Cerebellar nuclear complex (tissue), 1 donor: ENCODE measurements at places on chromosomes 3 and 15.
A peak's percentile ranks its signal among the peaks of the same experiment; 100 is the strongest.

GRCh38 chr3:5021116-5022092, 42.2 kb downstream of the BHLHE40 start:
- no peak for DNase-seq

DNA sequence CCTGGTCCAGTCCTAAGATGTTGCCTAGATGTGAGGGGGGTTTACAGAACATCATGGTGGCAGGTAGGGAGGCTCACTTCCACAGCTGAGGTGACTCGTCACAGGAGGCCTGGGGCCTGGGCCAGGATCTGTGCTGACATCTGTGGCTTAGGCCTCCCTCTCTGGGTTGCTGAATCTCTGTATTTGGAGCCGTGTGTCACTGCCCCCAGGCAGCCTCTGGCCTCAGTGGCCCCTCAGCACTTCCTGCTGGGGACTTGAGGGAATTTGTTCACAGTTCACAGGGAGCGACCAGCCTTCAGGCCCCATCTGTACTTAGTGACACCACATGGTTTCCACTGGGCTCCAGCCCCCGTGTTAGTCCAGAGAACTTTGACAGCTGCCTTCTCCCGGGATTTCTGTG, 41.7 kb upstream of the ADAMTSL3 start:
- no peak for DNase-seq

DNA sequence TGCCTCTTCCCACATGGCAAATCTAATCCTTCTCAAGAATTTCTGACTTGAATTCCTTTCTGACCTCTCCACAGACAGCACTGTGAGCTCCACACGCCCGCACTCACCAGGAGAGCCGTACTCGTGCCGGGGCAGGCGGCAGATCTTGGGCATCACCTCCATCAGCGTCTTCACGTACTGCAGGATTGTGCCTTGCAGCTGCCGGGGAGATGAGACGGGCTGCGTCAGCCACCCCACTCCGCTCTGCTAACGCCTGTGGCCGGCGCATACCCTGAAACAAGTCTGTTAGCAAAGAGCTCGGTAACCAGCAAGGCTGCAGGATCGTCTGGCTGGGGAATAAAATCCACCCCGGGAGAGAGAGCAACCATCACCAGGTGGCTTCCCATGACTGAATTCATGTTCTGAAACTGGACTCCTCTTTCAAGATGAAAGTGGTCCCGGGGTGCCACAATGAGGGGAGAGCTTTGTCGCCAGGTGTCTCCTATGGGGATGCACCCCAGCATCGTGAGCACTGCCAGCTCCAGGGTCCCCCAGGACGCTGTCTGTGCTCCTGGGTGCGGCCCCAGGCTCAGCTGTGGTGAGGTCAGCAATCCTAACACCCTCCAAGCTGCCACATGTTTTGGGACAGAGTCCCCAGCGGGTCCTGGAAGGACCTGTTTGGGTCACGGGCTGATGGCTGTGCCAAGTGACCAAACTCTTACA, 43.4 kb downstream of the NIPA2 start:
- DNase-seq: no peak

DNA sequence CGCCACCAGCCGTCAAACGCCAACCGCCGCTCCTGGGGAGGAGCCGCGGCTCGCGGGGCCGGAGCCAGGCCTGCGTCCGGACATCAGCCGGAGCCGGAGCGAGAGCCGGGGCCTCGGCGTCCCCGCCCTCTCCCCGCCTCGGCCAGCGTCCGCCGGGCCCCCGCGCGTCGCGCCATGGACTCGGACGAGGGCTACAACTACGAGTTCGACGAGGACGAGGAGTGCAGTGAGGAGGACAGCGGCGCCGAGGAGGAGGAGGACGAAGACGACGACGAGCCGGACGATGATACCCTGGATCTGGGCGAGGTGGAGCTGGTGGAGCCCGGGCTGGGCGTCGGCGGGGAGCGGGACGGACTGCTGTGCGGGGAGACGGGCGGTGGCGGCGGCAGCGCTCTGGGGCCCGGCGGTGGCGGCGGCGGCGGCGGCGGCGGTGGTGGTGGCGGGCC, 359 bp downstream of the ARIH1 start:
- no peak for DNase-seq

DNA sequence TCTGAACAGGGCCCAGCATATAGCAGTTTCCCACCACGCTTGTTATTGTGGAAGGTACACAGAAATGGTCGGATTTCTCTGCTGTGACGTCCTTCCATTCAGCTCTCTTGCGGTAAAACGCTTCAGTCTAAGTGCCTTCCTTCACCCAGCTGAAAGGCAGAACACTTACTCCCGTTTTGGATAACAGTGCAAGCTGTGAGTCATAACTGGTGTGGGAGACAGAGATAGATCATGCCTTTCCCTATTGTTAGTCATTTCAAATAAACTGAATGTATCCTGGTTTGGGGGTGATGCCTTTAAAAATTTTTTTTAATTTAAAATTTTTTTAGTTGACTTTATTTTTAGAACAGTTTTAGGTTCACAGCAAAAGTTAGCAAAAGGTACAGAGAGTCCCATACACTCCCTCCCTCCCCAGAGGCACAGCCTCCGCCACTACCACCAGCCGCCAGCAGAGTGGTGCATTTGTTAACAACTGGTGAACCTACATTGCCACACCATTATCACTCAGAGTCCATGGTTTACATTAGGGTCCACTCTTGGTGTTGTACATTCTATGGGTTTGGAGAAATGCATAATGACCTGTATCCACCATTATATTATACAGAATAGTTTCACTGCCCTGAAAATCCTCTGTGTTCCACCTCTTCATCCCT, 94.9 kb upstream of the NSMCE3 start:
- DNase-seq: no peak

DNA sequence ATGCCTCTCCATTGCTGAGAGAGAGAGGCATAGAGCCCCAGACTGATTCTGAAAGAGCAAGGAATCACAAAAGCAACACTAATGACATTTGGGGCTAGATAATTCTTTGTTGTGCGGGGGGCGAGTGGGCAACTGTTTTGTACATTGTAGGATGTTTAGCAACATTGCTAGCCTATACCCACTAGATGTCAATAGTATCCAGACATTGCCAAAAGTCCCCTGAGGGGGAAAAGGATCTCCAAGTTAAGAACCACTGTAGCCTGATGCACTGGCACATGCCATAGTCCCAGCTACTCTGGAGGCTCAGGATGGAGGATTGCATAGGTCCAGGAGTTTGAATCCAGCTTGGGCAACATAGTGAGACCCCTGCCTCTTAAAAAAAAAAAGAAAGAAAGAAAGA, 22.8 kb upstream of the GOLM2 start:
- DNase-seq: no peak

DNA sequence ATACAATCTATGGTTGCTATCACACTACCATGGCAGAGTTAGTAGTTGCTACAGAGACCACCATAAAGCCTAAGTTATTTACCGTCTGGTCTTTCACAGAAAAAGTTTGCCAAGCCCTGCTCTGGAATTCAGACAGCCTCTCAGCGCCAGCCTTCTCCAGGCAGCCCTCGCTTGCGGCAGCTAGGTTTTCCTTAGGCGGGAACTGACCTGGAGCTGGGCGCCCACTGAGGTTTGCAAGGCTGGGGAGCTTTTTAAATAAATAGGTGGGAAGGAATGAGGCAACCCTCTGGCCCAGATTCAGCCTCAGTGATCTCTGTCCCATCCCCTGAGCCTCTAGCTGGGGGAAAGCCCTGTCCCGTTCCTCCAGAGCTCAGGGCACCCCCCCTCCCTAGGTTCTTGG, 1.2 kb downstream of the CTSH start:
- DNase-seq: no peak

DNA sequence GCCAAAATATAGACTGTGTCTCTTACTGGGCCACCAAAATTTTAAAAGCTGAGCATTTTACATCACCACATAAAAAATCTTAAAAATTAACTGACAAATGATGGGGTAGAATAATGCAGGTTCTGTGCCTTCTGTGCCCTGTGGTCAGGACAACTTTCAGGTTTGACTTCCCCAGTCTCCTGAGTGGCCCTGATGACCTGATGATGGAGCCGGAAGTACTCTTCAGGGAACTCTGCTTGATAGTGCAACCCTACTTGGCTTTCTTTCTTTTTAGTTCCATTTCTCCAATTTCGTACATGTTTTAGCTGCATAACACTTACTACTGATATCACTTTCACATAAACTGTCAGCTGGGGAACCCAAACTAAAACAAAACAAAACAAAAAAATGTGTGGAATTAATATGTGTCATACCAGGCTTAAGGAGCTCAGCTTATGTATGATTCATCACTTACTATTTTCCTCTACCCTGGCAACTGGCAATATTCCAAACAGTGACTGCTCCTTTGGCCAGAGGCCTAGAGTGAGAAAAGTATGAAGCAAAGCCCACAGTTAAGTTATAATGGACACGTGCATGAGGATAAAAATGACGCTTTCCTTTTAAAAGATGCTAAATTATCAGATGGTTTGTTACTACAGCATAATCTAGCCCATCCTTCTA, 194.3 kb downstream of the BCHE start:
- peak; percentile 19 for DNase-seq

DNA sequence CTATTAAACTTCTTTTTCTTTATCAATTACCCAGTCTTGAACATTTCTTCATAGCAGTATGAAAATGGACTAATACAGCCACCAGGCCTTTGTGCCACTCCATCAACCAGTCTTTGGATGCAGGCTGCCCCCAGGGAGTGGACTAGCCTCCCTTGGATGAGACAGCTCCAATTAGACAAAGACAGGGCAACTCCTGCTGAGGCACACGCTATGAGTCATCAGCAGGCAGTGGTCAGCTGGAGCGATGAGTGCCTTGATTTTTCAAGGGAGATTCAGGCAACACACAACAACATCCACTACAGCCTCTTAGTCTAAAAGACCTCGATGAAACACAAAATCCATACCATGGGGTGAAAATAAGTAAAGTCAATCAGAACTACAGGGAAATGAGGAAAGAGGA, 160.1 kb downstream of the ARRDC4 start:
- no peak for DNase-seq

DNA sequence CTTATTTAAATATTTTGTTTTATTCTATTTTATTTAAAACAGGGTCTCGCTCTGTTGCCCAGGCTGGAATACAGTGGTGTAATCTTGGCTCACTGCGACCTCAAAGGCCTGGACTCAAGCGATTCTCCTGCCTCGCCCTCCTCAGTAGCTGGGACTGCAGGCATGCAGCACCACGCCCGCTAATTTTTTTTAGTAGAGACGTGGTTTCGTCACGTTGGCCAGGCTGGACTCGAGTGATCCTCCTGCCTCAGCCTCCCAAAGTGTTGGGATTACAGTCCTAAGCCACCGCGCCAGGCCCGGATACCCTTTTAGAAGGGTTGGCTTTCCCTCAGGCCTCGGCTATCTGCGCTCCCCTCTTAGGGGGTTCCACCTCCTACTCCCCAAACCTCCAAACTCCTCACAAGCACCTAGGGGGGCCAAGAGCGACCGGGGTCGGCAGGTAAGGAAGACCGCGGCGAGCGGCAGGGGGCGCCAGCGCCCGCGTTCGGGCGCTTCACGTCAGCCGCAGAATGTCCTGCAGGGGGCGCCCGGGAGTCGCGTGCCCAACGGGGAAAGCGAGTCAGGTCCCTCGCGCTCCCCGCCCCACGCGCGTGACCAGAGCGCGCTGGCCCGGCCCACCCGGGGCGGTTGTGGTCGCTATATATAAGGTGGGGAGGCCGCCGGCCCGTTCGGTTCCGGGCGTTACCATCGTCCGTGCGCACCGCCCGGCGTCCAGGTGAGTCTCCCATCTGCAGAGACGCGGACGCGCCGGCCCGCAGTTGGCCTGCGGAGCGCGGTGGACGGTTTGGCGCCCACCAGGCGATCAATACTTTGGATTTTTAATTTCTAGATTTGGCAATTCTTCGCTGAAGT, 51.8 kb upstream of the GATM start:
- no peak for DNase-seq

GRCh38 chr3:160676547-160677303, at the start of gene ARL14:
TSS of gene ARL14 (plus strand) at chr3:160677160. CDS start at chr3:160677347, 187 bp downstream.
- no peak for DNase-seq

DNA sequence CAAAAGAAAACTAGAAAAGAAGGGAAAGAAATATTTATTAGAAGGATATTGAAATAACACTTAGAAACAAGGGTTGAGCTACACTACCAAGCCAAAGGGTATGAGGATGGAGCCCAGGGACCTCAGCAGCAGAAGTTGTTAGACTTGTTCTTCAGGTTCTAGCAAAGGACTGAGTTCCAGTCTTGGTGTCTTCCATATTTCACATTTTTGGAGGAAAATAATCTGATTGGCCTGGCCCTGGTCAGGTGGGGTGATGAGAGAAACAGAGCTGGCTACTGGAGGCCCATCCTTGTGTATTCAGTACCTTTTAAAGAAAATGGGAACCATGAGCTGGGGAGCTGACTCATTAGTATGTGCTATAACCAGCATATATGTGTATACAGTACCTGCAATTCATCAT, 28.2 kb downstream of the PPP4R2 start:
- no peak for DNase-seq

DNA sequence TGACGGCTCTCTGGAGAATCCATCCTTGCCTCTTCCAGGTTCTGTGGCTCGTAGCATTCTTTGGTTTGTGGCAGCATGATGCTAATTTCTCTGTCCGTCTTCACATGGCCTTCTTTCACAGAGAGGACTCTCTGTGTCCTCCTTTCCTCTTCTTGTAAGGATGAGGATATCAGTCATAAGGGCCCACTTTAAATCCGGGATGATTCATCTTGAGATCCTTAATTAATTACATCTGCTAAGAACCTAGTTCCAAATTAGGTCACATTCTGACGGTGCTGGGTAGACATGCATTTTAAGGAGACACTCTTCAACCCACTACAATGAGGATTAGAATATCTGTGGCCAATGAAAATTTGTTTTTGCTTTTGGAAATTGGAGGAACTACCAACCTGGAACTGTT, 15.7 kb upstream of the GXYLT2 start:
- no peak for DNase-seq

DNA sequence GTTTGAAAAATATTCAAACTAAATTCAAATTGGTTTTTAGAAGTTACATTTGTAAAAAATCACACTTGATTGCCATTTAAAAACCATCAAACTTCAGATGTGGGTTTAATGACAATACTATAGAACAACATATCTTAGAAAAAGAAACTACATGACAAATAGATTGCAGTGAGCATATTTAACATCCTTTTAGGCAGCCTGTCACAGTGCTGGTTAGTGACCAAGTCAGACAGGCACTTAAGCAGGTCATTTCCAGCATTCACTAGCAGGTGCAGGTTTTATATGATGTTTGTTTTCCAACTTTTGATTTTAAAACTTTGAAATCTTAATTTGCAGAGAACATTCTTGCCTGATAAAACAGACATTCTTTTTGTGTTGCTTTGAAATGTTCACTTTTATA, 115.7 kb downstream of the MBNL1 start:
- no peak for DNase-seq

GRCh38 chr3:61809879-61810278, 248.5 kb downstream of the PTPRG start:
- DNase-seq: peak; percentile 56

DNA sequence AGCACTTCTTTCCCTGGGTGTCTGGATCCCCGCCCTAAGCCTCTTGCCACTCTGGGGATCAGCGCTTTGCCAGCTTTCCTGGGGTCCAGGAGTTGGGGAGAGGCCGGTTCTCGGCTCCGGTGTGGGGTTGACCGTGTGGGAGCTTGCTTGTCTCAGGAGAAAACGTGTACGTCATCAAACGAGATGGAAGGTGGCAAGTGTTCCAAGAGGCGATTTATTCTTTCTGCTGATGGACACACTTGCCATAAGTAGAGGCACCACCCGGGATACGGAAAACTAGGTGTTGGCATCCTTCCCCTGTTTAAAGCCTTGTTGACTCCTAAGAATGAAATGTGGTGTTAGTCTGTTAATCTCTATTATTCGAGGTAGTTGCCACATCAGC, 295 bp downstream of the ZWILCH start:
- no peak for DNase-seq
